Activated CD4-positive, alpha-beta T cell treated with anti-CD3 and anti-CD28 coated beads, Interleukin-2, amount 50 U/mL, for 16 hours (primary cell): ENCODE measurements at places on chromosomes 2 and 18.

DNA sequence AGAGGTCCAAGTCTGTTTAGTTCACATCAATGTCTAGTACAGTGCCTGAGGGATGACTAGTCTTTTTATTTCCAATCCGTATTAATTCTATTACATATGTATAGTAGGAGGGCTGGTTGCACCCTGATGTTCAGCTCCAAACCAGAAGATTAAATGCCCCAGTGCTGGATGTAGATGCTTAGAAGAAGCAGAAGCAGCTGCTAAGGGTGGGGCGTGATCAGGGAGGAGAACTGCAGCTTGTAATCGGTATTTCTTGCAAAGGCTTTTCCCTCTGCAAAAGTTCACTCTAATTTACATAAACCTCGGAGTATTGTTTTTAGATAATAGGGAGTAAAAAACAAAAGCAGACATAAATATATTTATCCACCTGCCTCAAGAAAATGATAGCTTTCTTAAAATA lies 145.3 kb upstream of the ITGA4 start:
- DNase-seq, result no peak

GRCh38 chr18:68484241-68484640 lies 230.7 kb downstream of the TMX3 start:
- no peak for DNase-seq

- DNase-seq, result no peak
These were observed 118.4 kb upstream of the DAPL1 start for GRCh38 chr2:158676696-158677095.

DNA sequence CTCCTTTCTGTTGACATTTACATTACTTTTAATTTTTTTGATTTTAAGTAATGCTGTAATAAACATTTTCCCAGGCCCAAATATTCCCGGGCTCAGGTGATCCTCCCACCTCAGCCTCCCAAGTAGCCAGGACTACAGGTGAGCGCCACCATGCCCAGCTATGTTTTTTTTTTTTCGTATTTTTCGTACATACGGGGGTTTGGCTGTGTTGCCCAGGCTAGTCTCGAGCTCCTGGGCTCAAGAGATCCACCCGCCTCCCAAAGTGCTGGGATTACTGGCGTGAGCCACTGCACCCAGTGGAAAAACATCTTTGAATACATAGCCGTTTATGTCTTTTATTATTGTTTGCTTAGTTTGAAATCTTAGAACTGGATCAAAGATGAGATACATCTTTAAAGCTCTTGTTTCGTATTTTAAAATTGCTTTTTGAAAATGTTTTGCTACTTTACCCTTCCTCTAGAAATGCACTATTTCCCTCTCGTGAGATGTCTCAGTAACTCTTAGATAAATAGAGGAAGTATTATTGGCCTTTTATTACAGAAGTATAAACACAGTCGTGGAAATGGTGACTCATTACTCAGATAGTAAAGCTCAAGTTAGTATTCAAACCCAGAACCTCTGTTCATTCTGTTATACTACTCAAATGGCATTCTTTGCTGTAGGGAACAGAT lies 2.4 kb downstream of the SMCHD1 start:
- DNase-seq, result peak; percentile 65

DNA sequence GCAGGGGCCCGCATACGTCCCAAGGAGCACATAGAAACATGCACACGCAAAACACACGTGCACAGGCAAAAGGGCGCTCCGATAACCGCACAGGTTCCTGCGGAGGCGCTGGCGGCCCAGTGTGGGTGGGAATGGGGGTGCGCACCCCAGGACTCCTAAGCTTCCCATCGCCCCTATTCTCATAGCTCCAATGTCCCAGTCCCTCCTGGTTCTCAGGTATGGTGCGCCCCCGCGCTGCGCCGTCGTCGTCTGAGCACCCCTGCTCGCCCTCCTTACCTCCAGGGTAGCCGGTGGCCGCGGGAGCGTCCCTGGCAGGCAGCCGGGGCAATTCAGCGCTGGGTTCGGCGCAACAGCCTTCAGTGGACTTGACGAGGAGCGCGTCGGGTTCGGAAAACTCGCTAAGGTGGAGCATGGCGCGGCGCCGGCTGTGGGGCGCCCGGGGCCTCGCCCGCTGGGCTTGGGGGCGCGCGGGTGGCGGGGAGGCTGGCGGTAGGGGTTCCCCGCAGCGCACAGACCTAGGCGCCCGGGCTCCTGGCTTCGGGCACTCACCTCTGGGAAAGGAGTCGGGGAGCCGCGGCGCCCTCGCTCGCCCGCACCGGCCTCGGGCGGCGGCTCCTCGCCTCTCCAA lies 328 bp downstream of the EGR4 start:
- no peak for DNase-seq

- DNase-seq, result no peak
These were observed 41.5 kb downstream of the SP140 start for GRCh38 chr2:230267059-230267458.

GRCh38 chr2:226140594-226140993 lies 659.0 kb downstream of the IRS1 start:
- DNase-seq, result no peak

- DNase-seq, result no peak
These were observed 513.2 kb downstream of the RNF144A start for GRCh38 chr2:7430421-7430868.

DNA sequence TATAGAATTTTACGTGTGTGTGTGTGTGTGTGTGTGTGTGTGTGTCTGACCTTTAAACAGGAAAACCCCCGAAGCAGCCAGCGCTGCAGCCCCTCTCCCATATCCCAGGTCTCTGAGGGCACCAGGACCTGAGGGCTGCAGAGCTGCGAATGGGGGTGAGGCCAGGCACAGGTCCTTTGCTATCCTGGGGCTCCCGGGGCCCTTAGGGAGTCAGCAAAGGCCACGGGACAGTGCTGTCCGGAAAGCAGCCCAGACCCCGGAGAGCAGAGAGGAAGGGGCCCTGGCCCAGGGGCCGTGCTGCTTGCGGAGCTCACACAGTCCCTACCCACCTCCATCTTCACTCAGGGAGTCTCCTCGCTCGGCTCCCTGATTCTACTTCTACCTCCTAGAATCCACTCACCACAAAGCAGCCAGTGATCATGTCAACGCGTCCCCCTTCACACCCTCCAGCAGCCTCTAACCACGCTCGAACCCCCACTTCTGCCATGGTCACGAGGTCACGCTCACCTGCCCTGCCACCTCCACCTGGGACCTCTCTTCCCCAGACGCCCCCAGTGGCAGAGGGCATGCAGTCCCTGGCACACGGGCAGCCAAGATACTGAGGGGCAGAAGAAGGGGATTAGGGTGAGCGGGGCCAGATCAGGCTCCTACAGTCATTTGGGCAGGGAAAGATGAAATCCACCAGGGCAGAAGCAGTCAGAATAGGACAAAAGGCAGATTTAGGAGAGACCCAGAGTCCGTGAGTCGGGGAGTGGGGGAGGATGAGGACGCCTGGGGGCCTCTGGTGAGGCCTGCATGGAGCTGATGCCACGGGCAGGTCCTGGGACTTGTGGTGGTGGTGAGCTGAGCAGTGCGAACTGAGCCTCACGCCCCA lies 86.7 kb downstream of the USP40 start:
- DNase-seq, result no peak

DNA sequence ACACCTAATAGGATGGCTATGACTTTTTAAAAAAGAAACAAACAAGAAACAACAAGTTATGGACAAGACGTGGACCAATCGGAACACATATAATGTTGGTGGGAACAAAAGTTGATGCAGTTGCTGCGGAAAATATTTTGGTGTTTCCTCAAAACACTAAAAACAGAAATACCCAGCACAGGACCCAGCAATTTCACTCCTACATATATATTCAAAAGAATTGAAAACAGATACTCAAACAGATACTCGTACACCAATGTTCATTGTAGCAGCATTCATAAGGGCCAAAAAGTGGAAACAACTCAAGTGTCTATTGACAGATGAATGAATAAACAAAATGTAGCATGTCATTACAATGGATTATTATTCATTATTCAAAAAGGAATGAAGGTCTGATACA lies 12.1 kb downstream of the CCDC141 start:
- peak; percentile 25 for DNase-seq

DNA sequence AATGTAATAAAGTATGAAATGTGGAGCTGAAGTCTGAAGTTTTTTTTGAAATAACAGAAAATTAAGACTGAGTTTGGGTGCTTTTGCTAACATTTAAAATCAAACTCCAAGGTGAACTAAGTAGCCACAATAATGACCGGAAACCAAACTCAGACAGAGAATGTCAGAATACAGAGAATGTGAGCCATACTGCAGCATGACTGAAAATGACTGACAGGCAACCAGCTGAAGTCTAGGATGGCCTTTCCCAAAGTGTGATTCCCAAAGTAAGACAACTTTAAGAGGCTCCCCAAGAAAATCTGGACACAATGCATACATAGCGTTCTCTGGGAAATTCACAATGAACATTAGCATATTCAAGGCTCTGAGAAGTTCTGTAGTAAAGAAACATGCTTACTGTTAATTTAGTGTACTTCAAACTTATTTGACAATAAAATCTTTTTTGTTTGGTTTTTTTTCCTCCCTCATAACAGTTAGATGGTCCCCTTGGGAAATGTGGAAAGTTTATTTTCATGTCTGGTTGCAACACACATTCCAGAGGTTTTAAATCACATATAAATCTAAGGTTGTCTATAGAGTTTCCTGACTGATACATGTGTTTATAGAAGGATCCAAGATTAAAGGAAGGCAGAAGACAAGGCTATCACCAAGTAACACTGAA lies 28.6 kb downstream of the PLA2R1 start:
- no peak for DNase-seq

DNA sequence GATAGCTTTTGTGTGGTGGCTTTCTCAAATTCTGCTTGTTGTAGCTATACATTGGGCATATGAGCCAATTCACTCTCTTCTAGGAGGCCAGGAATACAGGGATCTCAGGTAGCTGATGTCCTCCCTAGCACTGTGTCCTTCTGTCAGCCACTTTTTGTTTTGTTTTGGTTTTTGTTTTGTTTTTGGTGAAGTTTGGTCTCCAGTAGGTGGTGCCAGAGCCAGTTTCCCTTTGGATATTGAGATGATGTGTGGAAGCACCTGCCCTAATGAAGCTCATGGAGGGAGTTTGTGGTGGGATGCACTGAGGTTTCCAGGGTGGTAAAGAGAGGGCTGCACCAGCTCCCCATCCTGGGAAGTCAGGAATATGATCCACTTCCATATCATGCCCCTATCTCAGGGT lies 100.5 kb upstream of the VWC2L start:
- no peak for DNase-seq

DNA sequence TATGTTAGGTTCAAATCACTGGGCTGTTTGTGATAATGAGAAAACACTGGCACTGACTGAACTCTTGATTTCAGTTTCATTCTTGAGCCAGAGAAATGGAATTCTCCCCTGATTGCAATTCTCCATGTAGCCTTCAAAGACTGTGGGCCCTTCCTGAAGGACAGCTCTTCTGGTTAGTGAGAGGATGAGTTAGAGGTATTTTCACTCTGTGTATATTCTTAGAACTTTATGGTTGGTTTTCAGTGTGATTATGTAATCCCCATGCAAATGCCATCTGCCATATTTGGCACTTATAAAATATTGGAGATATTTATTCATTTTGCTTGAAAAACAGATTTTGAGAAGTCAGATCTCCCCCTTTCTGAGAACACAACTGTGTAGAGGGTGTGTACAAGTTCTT lies 323.7 kb downstream of the SLC4A3 start:
- no peak for DNase-seq

GRCh38 chr2:25310965-25311864 lies 30.5 kb downstream of the DNMT3A start:
- no peak for DNase-seq

DNA sequence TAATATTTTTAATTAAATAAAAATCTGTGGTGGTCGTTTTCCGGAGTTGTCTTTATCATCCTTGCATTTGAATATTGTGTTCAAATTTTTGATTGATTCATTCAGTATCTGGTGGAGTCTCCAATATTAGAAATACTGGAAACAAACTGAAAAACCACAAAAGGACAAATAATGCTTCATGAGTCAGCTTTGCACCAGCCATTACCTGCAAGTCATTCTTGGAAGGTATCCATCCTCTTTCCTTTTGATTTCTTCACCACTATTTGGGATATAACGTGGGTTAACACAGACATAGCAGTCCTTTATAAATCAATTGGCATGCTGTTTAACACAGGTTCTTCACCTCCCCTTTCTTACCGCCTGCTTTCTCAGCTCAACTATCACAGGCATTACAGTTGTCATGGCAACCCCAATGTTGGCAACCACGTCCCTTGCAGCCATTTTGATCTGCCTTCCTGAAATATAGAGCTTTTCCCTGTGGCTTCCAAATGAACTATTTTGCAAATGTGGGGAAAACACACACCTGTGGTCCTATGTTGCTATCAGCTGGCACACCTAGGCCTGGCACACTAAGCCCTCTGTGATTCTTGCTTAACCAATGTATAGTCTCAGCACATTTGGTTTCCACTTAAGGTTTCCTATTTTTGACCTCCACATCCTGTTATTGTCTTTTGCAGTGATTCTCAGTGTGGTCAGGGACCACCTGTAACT lies 6.5 kb downstream of the CTLA4 start:
- no peak for DNase-seq

- no peak for DNase-seq
These were observed 220.2 kb upstream of the APCDD1 start for GRCh38 chr18:10234281-10234680.

GRCh38 chr2:164514491-164514890 lies 106.8 kb downstream of the GRB14 start:
- DNase-seq, result no peak

DNA sequence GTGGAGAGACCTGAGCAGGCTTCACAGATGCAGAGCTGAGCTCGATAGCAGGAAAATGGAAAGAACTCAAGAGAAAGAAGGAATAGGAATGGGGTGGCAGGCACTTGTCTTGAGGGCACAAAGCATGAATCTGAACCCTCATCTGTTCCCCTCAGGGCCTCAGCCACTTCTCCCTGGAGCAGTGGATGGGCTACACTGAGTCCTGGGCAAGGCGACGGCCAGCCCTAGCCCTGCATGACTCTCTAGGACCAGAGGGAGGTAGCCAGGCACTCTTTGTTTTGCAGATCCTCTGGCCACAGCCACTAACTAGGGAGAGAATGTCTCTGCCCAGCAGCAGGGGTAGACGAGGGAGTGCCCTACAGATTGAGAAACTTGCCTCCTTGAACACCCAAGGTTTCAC lies 3.4 kb upstream of the TEX51 start:
- no peak for DNase-seq

DNA sequence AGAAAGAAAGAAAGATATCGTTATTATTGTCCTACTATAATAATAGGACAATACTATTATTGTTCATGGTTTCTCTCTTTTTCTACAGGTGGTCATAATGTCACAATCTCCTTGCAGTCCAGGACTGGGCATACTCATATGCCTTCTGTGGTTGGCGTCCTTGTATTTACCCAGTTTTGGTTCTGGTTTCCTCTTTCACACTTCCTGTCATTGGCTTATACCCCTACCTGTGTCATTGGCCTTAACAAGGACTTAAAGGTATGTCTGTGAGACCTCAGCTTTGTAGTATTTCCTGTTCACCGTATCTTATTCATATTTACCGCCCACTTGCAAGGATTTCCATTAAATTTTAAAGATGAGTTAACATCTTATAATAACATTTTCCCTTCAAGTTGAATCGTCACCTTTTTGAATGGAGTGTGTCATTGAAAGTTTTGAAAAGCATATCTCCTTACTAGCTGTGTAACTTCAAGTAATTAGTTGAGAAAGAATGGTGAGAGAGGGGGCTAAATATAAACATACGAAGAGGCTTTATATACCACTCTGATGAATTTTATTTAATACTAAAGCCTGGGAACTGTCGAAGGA lies 36.5 kb upstream of the HTR2B start:
- DNase-seq, result peak; percentile 30

- no peak for DNase-seq
These were observed 464.7 kb downstream of the MEIS1 start for GRCh38 chr2:66899648-66900047.

- no peak for DNase-seq
These were observed 17.0 kb upstream of the DSG3 start for GRCh38 chr18:31430554-31430953.
